RPMI8226 (cell line): ENCODE measurements at places on chromosomes 4 and X.

- no peak for DNase-seq
These were observed 976 bp downstream of the PHKA1 start for GRCh38 chrX:72713130-72713529.

- no peak for DNase-seq
These were observed 3.9 kb downstream of the FBXO8 start for GRCh38 chr4:174279433-174280155.

GRCh38 chr4:67459164-67459563, 86.1 kb downstream of the CENPC start:
- DNase-seq, result no peak

DNA sequence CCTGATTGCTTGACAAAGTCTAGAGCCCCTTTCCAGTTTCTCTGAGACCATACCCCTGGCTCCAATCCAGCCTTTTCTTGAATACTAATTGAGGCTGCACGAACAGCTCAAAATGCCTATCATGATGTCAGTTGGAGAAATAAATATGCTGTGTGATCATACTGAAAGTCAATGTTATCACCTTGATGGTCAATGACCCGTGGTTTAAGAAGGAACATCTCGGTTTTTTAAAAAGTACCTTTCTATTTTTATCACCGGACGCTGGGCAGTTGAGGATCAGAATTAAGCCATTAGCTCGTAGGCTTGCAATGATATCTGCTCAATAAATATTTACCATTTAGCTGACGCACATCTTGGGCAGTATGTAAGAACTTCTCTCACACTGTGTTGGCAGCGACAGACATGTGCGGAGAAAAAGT, 852 bp upstream of the WDR44 start:
- no peak for DNase-seq

GRCh38 chr4:133131829-133132460, 17.1 kb upstream of the PCDH10 start:
- DNase-seq, result no peak

GRCh38 chrX:110175146-110175545, 142.7 kb downstream of the AMMECR1 start:
- no peak for DNase-seq

- no peak for DNase-seq
These were observed 25.6 kb downstream of the ZRSR2 start for GRCh38 chrX:15815779-15816437.

DNA sequence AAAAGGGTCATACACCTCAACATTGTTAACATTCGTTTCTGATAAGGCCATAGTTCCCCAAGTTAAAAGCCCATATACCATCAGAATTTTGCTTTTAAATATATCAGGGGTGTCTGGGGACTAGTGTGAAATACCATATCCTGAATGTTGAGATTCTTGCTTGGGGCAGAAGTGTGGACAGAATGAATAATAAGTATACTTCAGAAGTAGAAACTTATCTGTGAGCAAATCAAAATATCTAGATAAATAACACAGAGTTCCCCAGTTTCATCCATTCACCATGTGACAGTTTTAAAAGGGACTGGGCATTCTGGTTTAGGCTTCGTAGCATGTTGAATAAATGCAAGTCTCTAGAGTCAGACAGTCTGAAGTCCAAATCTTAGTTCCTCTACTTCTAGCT, 110.5 kb downstream of the CHRNA9 start:
- DNase-seq, result no peak

GRCh38 chr4:132669786-132670185, 479.3 kb upstream of the PCDH10 start:
- no peak for DNase-seq

DNA sequence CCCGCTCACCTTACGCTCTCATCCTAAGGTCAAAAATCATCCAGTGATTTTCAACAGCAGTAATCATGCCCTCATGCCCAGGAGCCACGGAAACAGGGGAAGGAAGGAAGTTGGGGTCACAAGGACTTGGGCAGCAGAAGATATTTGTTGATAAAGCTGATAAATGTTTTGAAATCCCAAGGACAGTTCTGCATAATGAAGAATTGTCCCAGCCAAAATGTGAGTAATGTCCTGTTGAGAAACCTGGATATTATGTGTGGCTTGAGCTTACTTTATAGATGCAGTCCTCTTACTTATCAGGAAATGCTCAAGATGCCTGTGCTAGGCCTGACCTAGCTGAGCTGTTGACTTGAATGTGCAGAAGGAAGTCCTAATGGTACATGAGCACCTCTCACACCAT, 263.0 kb upstream of the ZFP42 start:
- DNase-seq, result no peak

GRCh38 chrX:103793545-103793940, 16.9 kb downstream of the PLP1 start:
- DNase-seq, result no peak

DNA sequence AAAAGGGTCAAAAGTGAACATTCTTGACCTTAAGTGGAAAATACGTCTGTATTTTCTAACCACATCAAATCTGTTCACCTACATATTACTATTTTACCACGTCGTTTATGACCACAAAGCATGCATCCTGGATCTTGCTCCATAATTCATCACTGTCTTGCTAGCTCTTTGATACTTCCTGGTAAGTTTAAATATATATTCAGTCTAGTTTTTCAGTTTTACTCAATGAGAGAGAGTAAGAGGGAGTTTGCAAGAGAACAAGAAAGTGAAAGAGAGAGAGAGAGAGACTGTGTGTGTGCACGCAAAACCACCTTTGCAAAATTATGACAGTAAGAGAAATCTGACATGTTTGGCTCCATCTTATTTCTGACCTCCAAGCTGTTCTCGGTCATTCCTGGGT, 173.7 kb upstream of the GALNTL6 start:
- no peak for DNase-seq

GRCh38 chrX:1491851-1492349, 39.2 kb upstream of the ASMTL start:
- peak; percentile 72 for DNase-seq

- no peak for DNase-seq
These were observed 180.4 kb downstream of the NR3C2 start for GRCh38 chr4:148261848-148262247.

DNA sequence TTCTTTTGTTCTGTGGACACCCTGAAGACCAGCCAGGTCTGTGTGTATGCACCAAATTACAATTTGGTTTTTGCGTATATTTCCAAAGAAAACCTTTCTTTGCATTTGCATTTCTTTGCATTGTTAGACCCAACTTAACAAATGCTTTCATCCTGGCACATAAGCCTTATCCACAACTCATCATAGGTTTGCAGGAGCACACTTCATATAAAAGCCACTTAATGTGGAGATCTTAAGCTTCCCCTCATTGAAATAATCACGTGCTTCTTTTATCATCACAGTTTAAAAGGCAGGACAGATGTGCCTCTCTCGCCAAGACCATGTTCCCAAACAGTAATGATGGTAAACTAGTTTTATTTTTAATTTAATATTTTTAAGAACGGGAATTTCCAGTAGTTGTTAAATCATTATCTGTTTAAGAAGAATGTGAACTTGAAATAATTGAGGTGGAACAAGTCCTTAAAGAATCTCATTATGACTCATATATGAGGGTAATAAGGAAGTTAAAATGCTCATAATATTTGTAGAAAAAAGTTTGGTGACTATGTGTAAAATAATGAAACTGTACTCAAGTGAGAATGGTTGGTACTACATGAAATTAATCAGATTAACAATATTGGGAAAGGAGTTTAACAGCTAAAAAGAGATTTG, 65.5 kb downstream of the GLRA3 start:
- DNase-seq, result no peak

DNA sequence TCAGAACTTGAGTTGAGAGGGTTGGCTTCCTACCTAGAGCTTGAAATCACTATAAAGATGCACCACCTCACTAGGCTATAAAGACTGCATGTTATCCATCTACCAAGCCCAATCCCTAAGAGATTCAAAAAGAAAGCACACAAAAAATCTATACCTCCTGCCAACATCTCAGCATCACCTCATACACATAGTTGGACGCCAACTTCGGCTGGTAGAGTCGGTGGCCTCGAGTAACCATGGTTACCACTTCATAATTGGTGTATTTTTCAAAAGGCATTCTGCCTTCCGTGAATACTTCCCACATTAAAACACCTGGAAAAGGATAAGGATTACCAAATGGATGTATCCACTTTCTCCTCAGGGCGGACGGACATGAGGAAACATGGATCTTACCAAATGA, 4.5 kb upstream of the TXK start:
- DNase-seq, result no peak

DNA sequence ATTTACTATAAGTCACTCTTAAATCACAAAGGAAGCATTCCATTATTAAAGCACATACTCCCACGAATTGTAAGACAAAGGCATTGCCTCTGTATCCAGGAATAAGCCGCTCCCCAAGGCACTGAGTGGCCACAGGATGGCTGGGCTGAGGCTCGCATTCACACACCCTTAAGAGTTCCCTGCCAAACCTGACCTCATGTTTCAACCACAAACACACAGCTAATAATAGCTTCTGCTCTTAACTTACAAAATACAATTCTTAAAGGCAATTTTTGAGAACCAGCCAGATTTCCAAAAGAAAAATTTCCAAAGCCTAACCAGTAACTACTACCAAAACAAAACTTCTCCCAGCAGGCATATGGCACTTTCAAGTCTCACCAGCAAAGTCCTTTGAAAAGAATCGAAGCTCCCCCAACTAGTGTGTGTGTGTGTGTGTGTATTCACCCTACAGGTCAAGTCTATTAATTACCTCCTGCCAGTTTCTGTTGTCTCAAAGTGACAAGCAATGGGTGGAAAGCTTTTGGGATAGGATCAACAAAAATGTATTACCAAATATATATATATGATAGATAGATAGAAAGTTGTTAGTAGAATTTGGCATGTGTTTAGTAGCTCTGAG, 36.0 kb downstream of the ARHGAP6 start:
- DNase-seq, result no peak

DNA sequence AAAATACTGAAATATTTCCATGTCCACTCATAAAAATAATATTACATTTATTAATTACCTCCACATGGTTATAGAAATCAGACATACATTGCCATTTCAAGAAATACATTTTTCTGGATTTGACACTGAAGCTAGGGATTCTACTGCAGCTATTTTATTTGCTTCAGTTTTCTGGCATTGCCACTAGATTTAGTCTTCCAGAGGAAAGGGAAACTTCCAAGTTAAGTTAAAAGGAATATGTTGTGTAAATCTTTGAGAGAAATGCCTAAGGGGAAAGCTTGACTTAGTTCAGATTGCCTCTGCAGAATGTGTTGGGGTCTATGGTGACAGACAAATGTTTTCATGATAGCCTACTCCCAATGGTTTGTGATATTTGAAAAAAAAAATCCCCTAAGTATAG, 1631.3 kb downstream of the PCDH18 start:
- DNase-seq, result no peak
